Pericardium fibroblast (primary cell): ENCODE measurements at places on chromosomes 3 and 15. TPM values are rescaled to one million over a fixed set of nuclear protein-coding genes. Genes with fewer than 3 reads are reported as not detected.

Gene DUSP7
- total RNA-seq = 7.3 and 10.6 TPM in 2 replicates

Gene LNP1
- total RNA-seq = 2.6 and 3.1 TPM in 2 replicates

Gene CLSTN2
- 0.58 and 2.8 TPM in 2 replicates for total RNA-seq

Gene ARIH2
- 48.7 and 60.4 TPM in 2 replicates for total RNA-seq

Gene LTK
- not detected in 2 replicates for total RNA-seq

Gene SUCNR1
- total RNA-seq = not detected in 2 replicates

Gene NME9
- 0.09 TPM in 1 of 2 replicates, not detected in the other for total RNA-seq

Gene CP
- total RNA-seq = 0.47 TPM in 1 of 2 replicates, not detected in the other

Gene CNTN4
- total RNA-seq = 4.9 TPM in 1 of 2 replicates, not detected in the other

Gene DNASE1L3
- 0.35 TPM in 1 of 2 replicates, not detected in the other for total RNA-seq

Gene KNL1
- total RNA-seq = 1.5 and 2.3 TPM in 2 replicates

Gene ISLR
- 185 and 199 TPM in 2 replicates for total RNA-seq

Gene PARP9
- 8.9 and 14.6 TPM in 2 replicates for total RNA-seq

Gene PPARG
- 16.6 and 44.0 TPM in 2 replicates for total RNA-seq

Gene KY
- 0.12 and 0.17 TPM in 2 replicates for total RNA-seq

Gene CISH
- 3.1 and 5.0 TPM in 2 replicates for total RNA-seq

Gene UBA5
- total RNA-seq = 19.8 and 27.9 TPM in 2 replicates

Gene DZIP1L
- 9.2 and 14.9 TPM in 2 replicates for total RNA-seq

Gene WDR5B
- 3.4 and 4.7 TPM in 2 replicates for total RNA-seq

Gene EPHB3
- total RNA-seq = 7.4 and 13.8 TPM in 2 replicates

Gene GPX1
- 288 and 296 TPM in 2 replicates for total RNA-seq

Gene AGTR1
- 4.3 and 15.6 TPM in 2 replicates for total RNA-seq

Gene CIP2A
- total RNA-seq = 2.6 and 3.8 TPM in 2 replicates

Gene KCNAB1
- 0.12 and 2.2 TPM in 2 replicates for total RNA-seq

Gene PLA2G4D
- not detected in 2 replicates for total RNA-seq

Gene ATP13A5
- total RNA-seq = not detected in 2 replicates

Gene PRSS50
- total RNA-seq = not detected in 2 replicates

Gene CYP19A1
- 4.1 TPM in 1 of 2 replicates, not detected in the other for total RNA-seq

Gene DHFR2
- total RNA-seq = 2.6 and 3.1 TPM in 2 replicates

Gene XCR1
- total RNA-seq = not detected in 2 replicates

Gene SEMA6D
- 4.1 and 4.8 TPM in 2 replicates for total RNA-seq

Gene RTP3
- total RNA-seq = not detected in 2 replicates

Gene ARPP21
- 3.0 TPM in 1 of 2 replicates, not detected in the other for total RNA-seq

Gene PIF1
- total RNA-seq = 4.5 and 5.0 TPM in 2 replicates

Gene ACOX2
- 8.2 and 30.9 TPM in 2 replicates for total RNA-seq

Gene ADAMTSL3
- total RNA-seq = 0.26 and 4.2 TPM in 2 replicates

Gene IL16
- total RNA-seq = 6.0 and 6.7 TPM in 2 replicates

Gene GPR27
- not detected in 2 replicates for total RNA-seq

Gene ZNF80
- total RNA-seq = not detected in 2 replicates

Gene TPRG1
- total RNA-seq = 0.47 and 1.4 TPM in 2 replicates

Gene NEK11
- 3.2 and 6.9 TPM in 2 replicates for total RNA-seq

Gene ALPK3
- total RNA-seq = 0.12 and 0.51 TPM in 2 replicates

Gene MYZAP
- 0.35 and 0.68 TPM in 2 replicates for total RNA-seq

Gene IRAK2
- 1.5 and 2.0 TPM in 2 replicates for total RNA-seq

Gene TRH
- total RNA-seq = 0.85 TPM in 1 of 2 replicates, not detected in the other

Gene GSK3B
- total RNA-seq = 24.3 and 34.4 TPM in 2 replicates

Gene ERC2
- total RNA-seq = under 0.01 TPM in 1 of 2 replicates, not detected in the other

Gene CSPG5
- total RNA-seq = 0.70 TPM in 1 of 2 replicates, not detected in the other

Gene CIDEC
- total RNA-seq = 8.2 and 92.0 TPM in 2 replicates

Gene TAGLN3
- total RNA-seq = 0.34 TPM in 1 of 2 replicates, not detected in the other
